ENCODE measurements at places on chromosomes 11 and 22.

DNA sequence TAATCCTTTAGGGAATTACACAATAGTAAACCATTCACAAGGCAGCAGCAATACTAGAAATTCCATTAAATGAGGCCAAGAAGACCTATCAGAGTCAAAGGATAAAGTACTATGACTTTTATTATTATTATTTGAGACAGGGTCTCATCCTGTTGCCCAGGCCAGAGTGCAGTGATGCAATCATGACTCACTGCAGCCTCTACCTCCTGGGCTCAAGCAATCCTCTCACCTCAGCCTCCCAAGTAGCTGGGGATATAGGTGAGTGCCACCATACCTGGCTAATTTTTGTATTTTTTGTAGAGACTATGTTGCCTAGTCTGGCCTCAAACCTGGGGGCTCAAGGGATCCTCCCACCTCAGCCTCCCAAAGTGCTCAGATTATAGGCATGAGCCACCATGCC lies 51.8 kb downstream of the TTC28 start:
- no peak for DNase-seq

- DNase-seq = no peak
Measured at GRCh38 chr11:15034687-15035267, 38.6 kb upstream of the CALCB start.

DNA sequence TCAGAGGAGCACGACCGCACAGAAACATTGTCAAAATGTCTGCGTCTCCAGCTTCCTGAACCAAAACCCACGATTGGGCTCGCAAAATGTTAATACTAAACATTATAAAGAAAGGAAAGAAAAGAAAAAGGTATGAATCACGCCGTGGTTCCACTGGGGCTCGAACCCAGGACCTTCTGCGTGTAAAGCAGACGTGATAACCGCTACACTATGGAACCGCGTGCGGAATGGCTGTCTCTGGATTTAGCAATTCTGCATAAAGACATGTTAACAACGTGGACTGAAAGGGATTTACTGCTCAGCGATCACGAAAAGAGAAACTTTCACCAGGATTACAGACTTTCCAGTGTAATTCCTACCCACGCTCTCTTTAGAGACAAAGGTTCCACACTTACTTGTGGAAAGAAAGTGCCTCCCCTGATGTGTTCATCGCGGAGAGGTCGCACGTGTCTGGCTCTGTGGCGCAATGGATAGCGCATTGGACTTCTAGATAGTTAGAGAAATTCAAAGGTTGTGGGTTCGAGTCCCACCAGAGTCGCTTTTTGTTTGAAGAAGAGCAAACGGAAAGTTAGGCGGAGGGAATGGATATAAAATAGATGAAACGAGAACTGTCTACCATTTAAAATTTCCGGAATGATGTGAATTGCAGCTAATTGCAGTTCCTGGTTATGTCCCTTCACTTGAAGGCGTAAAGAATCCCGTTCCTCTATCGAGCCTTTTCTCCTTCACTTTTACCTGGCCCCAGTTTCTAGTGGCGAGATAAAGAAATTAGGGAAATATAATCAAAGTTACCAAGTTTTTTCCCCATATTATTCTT lies 39.7 kb downstream of the OR4D9 start:
- peak; percentile 90 for DNase-seq

DNA sequence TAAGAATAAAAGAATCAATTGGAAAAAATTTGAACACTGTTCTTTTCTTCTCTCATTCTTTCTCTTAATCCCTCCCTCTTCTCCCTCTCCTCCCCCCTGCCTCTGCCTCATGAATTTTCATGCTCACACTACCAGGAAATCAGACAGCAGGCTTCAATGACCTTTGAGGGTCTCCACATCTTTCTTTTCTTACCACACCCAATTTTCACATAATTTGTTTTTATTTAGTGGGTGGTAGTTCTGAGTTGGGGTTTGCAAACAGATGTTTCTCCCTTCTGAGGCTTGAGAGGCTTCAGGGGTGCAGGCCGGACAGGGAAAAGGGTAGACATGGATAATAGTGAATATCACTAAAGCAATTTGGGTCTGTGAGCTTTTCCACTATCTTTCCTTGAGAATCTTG lies 95.5 kb downstream of the SPATA19 start:
- DNase-seq = no peak

- DNase-seq = no peak
Measured at GRCh38 chr11:96205460-96205809, 137.6 kb downstream of the MAML2 start.

- no peak for DNase-seq
Measured at GRCh38 chr11:94849839-94850238, 81.7 kb downstream of the AMOTL1 start.

GRCh38 chr22:25697181-25697664 lies 44.8 kb upstream of the MYO18B start:
- no peak for DNase-seq

DNA sequence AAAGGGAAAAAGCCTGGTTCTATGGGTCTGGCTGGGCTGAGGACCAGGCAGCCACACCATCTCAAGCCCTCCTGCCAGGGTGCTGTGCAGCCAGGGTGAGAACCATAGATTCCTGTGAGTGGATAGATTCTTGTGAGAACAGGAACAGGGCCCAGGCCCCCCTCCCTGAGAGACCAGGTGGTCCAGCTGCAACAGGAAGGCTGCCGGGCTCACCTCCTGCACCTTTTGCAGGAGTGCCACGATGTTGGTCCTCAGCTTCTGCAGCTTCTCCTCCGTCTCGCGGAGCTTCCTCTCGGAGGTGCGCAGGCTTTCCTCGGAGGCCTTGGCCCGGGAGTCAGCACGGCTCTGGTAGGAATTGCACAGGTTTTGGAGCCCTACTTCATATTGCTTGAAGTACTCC lies 40.8 kb downstream of the MORC2 start:
- DNase-seq = no peak

DNA sequence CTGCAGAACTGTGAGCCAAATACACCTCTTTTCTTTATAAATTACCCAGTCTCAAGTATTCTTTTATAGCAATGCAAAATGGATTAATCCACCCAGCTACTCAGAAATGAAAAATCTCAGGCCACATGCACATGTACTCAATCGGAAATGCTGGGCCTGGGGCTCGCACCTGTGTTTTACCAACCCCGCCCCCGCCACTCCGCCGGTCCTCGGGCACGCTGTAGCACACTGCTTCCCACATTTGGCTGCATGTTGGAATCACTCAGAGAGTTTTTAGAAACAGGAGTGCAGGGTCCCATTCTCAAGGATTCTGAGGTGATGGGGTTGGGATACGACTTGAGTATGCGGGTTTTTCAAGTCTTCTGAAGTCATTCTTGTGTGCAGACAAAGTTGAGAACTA lies 284.4 kb downstream of the NTM start:
- DNase-seq = no peak

GRCh38 chr22:23673826-23674690 lies 16.8 kb upstream of the RGL4 start:
- no peak for DNase-seq

DNA sequence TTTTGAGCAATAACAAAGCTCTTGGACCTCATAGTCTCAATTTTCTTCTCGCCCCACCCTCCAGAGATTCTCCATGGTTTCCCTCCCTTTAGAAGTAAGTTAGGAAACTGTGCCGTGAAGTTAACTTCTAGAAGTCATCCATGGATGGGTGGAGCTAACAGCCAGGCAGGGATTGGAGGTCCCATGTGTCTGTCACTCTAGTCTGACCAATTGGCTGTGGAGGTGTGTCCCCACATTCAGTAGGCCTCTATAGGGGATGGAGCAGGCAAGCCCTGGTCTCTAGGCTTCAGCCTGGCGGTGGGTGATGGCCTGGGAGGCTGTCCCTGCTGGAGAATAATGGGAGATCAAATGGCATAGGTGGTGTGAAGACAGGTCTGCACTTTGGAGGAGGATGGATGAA lies 50.7 kb downstream of the TP53I11 start:
- peak; percentile 84 for DNase-seq

- DNase-seq = no peak
Measured at GRCh38 chr11:17595526-17596309, 48.7 kb downstream of the OTOG start.

GRCh38 chr11:114081641-114082414 lies 22.3 kb downstream of the ZBTB16 start:
- no peak for DNase-seq

DNA sequence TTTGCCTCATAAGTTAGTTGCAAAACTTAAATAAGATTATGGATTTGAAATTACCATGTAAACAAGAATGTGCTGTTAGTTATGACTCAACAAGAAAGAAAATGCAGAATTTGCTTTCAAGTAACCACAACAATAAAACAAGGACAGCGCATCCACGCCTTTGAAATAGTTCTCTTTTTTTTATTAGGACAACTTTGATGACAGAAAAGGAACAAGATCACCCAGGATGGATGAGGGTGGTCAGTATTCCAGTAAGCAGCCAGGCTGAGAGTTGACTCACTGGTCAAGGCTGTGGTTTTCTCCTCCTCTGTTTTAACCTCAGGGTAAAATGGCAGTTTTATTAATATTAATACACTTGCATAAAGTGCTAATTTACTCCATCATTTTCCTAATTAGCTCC lies 544.4 kb downstream of the OPCML start:
- DNase-seq = no peak

DNA sequence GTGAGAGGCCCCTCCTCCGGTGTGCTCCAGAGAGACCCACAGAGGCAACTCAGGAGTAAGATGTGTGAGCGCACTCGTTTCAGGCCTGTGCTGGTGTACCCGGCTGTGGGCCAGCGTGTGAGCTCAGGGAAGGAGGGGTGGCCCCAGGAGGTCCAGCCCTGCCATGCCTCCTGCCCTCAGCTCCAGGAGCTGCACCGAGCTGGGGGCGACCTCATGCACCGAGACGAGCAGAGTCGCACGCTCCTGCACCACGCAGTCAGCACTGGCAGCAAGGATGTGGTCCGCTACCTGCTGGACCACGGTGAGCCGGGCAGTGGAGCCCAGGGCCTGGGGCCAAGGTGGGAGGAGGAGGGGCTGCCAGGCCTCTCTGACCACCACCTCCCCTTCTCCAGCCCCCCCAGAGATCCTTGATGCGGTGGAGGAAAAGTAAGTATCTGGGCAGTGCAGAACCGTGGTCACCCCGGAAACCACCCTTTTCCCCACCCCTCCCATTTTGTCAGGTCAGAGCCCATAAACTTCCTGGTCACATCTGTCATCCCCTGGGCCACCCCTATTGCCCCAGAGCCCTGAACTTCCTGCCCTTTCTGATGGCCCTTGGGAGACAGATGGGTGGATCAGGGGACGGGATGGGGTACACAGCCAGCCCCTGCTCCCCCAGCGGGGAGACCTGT lies 2.5 kb upstream of the MDK start:
- no peak for DNase-seq

- DNase-seq = no peak
Measured at GRCh38 chr11:75667255-75667830, 1.5 kb downstream of the MAP6 start.

- DNase-seq = no peak
Measured at GRCh38 chr22:28802595-28803123, 2.3 kb upstream of the XBP1 start.

DNA sequence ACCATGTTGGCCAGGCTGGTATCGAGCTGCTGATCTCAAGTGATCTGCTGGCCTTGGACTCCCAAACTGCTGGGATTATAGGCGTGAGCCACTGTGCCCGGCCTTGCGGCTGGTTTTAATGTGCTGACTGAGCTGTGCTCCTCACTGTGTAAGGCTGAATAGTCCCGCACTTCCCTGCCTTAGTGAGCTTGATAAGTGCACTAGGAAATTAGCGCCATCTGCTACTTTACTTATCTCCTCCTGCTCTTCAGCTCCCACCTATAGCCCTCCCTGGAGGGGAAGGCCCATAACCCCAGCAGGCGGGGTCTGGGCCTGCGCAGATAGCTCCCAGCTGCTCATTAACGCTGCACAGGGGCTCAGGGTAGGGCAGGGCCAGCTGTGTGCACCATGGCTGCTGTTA lies 49.4 kb downstream of the CLMP start:
- no peak for DNase-seq

- no peak for DNase-seq
Measured at GRCh38 chr22:24145446-24146193, 35.7 kb upstream of the SUSD2 start.

- DNase-seq = no peak
Measured at GRCh38 chr22:40499209-40499623, 128.8 kb downstream of the SGSM3 start.

GRCh38 chr11:116567721-116568242 lies 205.0 kb downstream of the BUD13 start:
- DNase-seq = no peak

- DNase-seq = no peak
Measured at GRCh38 chr11:104061853-104062521, 25.5 kb downstream of the DDI1 start.

DNA sequence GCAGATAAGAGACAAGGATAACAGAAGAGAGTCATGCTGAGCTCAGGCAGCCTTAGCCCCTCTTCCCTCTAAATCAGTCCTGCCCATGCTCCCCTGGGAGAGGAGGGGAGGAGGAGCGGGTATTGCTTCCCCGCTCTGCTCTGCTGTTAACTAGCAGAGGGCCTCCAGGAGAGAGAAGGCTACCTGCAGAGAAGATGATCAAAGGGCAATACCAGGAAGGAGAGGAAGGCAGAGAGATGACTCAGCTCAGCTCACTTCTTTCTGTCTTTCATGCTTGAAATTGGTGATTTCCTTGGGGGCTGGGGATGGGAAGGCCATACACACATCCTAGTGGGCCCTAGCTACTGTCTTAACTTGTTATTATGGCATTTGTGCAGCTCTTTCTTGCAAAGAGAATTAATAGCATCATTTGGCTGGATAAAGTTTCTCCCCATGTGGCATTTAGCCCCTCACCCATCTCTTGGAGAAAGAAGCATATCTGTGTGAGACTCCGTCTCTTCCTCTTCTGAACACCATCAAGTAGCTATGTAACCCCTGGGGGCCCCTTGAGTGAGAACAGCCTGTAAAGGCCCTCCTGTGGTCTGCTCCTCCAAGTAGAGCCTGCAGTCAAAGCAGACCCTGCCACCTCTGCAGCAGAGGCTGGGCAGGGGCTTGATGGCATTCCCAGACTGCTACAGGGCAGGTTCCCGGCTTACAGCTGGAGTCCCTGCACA lies 33.4 kb upstream of the AMOTL1 start:
- peak; percentile 35 for DNase-seq

DNA sequence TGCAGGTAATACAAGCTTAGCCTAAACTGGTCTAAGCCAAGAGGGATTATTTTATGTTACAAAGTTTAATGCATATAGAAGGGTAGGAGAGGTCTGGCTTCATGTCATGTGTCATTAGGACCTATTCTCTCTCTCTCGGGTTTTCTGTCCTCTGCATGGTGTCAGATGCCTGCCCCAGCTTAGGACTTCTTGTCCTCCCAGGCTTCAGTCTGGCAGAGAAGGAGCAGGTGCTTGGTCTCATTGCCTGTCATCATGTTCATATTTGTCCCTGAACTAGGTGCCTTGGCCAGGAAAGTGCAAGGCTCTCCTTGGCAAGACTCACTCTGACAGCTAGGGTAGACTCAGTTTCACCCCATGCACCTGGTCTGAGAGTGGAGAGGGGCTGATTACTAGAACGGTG lies 126.3 kb downstream of the ADAMTS15 start:
- DNase-seq = no peak

DNA sequence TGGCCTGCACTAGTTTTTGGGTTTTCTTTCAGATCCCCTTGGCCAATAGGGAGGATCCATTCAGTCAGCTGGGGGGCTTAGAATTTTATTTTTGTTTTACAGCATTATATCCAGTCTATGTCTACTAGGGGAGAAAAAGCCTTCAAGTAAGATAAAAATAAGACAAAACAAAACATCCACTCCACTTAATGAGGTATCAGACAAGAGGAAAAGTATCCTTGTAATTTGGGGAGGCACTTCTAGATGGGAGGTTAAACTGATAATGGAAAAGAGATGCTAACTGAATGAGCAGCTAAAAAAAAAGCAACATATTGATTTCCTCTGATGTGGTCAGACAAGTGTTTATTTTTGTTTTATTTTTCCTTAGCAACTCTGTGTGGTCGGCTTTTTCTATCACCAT lies 278.0 kb upstream of the ANO3 start:
- DNase-seq = no peak

GRCh38 chr11:91433284-91434010 lies 791.2 kb upstream of the FAT3 start:
- no peak for DNase-seq
